ENCODE measurements at places on chromosomes 2 and 18.

- DNase-seq: no peak
Measured at GRCh38 chr2:152729844-152730243, 11.4 kb downstream of the ARL6IP6 start.

GRCh38 chr2:223952280-223952968 lies 4.8 kb upstream of the MRPL44 start:
- DNase-seq: no peak

- no peak for DNase-seq
Measured at GRCh38 chr2:46537624-46538295, 58.4 kb downstream of the TMEM247 start.

DNA sequence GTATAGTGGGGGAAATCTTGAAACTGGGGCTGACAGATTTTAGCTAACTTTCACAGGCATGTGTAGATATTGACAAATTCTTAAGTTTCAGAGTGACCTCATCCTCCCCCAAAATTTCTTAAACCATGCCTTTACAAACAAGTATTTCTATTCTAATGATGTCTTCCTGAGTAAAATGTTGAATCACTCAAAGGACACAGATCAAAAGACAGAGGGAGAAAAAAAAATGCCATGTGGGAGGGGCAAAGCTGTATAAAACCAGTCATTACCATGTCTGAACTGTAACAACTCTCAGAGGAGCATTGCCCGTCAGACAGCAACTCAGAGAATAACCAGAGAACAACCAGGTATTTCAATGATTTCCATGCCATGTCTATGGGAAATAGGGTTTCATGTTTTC lies at the start of gene SERPINB2:
TSS of gene SERPINB2 (plus strand) at position 282 of the 400 bp plus-strand sequence. CDS start 3,740 bp downstream, outside the sequence.
- no peak for DNase-seq

DNA sequence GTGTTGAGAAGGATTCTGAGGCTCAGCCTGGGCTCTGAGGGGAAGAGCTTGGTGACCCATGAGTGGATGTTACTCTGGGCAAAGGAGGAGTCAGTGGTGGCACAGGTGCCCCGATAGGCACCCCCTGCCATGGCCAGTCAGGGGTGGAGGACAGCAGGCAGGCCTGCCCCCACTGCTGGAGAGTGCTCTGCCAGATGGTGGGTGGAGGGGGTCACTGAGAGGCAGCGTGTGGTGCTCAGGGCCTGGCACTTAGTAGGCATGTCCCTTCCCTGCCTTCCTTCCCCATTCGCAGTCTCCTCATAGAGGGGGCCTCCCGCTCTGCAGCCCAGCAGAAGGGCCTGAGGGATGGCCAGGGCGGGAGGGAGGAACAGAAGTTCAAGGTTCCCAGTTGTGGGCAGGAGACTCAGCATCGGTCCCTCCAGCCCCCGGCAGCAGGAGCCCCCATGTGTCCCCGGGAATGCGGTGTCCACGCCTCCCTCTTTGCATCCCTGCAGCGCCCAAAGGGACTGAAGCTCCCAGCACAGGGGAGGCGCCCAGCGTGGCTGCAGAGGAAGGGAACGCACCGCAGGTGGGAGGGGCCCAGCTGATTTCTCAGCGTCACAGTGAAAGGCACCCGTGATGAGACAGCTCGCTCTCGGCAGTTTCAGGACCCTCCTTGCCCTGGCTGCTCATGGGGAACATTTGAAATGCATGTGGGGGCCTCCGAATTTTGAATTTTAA lies 5.7 kb upstream of the SNED1 start:
- DNase-seq: no peak

- DNase-seq: no peak
Measured at GRCh38 chr2:167966937-167967913, 280.2 kb downstream of the STK39 start.

DNA sequence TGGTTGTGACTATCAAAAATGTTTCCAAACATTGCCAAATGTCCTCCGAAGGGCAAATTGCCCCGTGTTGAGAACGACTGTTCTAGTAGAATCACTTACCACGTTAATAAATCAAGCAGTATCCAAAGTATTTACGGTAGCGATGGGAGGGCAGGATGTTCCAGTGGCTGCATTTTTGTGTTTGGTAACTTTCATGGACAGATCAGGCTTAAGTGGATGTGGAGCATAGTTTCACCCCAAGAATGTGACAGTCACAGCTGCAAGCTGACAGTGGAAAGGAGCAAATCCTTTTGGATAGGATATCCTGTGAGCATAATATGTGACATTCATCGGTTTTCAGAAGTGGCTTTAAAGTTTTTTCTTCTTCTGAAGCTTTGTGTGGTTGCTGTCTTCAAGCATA lies 46.3 kb upstream of the DARS1 start:
- no peak for DNase-seq

DNA sequence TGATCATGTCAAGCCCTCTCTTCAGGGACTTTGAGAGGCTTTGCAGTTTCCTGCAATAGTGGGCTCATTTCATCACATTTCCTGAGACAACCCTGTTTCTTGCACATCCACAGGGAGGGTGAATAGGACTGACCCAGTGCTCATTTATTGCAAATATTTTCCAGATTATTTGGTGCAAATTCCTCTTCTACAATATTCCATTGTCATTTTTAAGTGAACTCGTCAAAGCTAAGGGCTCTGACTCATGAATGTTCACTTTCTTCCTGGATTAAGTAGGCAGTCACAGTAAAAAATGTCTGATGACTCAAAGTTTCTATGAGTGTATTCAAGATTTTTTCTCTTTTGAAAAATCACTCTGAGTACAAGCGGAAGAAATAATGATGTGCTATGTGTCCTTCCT lies 225.5 kb upstream of the GALNT5 start:
- DNase-seq: no peak

DNA sequence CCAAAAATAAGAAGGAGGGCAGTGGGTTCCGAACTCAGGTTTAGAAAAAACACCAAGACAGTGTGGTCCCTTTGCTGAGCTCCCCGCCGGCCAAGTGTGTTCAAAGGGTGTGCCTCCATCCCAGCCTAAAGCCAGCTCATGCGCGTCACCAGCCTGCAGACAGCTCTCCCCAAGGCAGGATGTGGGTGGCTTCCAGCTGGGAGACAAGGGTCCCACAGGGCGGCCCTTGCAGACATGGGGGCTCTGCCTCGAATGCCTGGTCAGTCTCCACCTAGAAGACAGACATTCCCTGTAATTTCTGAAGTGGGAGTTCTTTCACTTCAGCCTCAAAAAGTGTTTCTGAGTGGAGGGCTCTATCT lies 135.8 kb upstream of the GPC1 start:
- DNase-seq: no peak

GRCh38 chr2:42925742-42926433 lies 133.5 kb upstream of the HAAO start:
- no peak for DNase-seq

GRCh38 chr2:3461801-3462492 lies 57.4 kb downstream of the ADI1 start:
- no peak for DNase-seq

DNA sequence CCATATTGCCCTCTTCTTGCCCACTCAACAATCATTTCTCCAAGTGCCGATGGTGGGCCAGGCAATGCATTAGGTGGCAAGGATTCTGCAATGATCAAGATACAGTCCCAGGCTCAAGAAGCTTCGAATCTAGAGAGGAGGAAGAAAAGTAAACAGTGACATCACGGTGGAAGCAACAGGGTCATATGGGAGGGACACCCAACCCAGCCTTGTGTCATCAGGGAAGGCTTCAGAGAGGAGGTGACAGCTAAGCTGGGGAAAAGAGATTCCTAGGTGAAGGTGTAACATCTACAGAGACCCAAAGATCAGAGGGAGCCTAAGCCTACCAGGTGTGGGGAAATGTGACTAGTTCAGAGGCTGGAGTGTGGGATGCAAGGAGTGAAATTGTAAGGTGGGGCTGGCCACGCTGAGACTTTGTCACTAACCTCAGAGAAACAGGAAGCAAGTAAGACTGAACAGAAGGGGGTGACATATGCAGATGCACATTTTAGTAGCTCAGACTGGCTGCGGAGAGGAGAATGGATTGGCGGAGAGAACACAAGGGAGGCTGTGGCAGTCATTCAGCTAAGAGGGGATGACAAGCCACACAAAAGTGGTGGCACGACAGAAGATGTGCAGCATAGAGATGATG lies 104.9 kb downstream of the ANKRD44 start:
- DNase-seq: peak; percentile 69

- no peak for DNase-seq
Measured at GRCh38 chr2:217890445-217890844, 112.3 kb downstream of the TNS1 start.

- no peak for DNase-seq
Measured at GRCh38 chr2:238873841-238874240, 26.0 kb downstream of the TWIST2 start.

DNA sequence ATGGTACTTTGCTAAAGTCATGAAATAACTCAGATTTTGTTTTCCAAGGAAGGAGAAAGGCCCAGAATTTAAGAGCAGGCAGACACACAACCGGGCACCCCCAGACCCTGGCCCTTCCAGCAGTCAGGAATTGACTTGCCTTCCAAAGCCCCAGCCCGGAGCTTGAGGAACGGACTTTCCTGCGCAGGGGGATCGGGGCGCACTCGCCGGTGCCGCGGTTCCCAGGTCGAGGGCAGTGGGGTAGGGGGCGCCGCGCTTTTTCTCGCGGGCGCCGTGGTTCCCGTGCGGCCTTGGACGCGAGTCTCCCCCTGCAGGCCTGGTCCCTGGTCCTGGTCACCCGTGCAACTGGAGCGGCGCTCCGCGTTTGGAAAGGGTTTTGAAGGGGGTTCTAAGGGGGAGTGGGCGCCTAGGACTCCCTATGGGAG lies 1.2 kb downstream of the ZNF236 start:
- DNase-seq: no peak

DNA sequence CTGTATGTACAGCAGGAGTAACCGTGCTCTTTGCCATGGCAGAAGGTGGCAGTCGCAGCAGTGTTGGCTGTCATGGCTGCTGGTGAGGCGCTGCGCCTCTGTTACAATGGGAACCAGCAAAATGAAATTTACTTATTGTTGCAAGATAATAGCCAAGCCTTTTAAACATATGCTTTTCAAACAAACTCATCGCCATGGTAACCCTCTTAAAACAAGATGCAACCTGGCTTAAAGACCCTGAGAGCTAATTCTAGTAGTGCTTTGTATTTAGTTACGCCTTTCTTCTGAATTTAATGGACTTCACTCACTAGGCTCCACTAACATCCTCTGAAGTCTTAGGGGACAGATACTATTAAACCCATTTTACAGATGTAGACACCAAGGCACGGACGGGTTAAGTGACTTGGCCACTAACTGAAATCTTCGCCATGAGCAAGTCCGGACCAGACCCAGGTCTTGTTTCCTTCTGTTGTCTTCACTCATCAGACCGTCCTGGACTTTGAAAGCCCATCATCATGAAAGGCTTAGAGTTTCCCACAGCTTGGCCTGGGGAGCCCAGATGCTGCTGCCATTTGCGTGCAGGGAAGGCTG lies 111.6 kb upstream of the ODC1 start:
- DNase-seq: no peak

DNA sequence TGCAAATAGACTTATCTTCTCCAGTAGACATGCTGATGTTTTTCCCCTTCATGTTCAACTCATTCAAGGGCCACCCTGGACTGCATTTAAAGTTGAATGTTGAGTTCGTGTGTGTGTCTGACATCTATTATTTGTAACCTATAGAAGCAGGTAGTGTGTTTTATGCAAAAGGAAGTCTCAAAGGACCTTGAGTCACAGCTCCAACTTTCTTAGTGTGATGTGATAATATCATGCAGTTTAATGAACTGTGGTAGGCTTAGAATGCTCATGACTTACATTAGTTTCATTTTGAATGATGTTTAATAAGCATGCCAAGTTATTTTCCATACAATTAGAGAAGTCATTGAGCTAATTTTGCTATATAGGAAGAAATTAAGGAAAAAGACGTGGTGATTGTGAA lies 67.9 kb downstream of the CERS6 start:
- DNase-seq: no peak

DNA sequence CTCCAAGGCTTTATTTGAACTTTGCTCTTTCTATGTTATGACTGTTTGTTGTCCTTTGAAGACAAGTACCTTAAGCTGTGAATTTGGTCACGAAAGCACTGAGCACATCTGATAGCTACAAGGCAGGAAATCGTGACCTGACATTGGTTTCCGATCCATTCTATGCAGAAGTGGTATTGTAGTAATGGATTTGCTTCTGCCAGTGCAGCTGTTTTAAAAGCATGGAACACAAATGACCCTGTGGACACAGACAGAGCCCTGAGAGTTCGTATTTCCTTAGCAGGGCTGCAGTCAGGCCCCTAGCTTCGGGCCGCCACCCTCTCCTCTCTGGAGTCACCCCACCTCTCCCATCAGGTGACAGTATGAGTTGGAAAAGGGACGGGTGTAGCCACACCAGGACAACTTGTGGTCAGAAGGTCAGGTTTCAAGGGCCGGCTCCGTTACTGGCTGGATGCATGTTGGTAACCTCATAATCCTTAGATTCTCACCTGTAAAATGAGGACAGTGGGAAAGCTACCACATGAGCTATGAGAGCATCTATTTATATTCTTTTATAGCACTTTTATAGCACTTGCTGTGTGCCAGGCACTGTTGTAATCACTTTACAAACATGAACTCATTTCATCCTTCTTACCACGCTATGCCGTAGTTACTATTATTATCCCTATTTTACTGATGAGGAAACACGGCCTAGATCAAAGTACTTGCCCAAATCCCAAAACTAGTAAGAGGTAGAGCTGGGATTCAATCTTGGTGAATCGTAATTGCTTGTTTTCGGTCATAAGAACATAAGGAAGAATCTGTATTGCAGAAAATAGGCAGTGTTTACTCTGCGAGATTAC lies 70.2 kb downstream of the SPATS2L start:
- no peak for DNase-seq

DNA sequence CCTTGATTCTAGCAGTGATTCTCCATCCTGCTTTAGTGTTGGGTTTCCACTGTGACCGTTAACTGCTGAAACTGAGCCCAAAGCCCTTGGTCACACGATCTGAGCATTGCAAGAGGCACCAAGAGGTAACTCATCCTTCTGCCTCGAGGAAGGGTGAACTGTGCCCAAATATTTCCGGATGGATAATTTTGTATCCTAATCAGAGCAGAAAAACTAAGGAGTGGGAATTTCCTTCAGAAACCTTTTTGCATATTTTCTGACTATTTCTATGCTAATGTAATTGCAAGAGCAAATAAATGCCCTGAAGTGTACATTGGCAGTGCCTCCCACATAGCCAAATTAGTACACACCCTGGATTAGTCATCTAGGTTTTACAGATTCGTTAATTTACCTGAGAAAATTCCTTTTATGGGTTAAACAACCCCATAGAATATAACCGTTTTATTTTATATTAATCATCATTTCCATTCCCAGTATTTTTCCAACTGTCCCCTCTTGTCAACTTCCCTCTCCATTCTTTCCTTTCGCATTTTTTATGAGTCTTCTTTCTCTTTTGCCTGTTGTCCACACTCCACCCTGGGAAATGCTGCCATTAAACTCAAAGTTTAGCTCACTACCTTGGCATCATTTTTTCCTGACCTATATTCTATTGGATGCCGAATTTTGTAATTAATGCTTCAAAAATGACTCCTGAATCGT lies 31.7 kb upstream of the COBLL1 start:
- DNase-seq: no peak
